SW 1271 (cell line): ENCODE measurements at places on chromosomes 12 and 14.

- no peak for DNase-seq
Observed at GRCh38 chr14:78614593-78614992, 444.4 kb downstream of the NRXN3 start.

- no peak for DNase-seq
Observed at GRCh38 chr12:111886662-111887545, 44.9 kb downstream of the MAPKAPK5 start.

- no peak for DNase-seq
Observed at GRCh38 chr12:52436000-52436827, 2.0 kb upstream of the KRT75 start.

GRCh38 chr12:70948236-70948975, 27.9 kb upstream of the PTPRR start:
- DNase-seq = no peak

DNA sequence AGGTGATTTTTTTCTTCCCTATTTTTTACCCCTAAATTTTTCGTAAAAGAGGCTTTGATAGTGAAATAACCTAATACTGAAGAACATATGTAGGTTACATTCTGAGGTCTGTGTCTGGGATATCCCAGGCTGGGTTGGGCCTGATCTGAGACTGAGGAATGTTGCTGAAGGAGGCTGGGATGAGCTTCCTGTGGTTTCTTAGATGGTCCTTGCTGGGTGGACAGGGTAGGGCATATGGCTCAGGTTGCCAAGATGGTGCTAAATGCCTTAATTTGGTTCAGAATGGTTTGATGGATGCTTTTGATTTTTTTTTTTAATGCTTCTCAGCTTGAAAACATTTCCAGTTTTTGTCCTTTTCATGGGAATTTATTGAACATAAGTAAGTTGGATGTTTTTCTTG, 124.6 kb upstream of the PMCH start:
- DNase-seq = no peak

DNA sequence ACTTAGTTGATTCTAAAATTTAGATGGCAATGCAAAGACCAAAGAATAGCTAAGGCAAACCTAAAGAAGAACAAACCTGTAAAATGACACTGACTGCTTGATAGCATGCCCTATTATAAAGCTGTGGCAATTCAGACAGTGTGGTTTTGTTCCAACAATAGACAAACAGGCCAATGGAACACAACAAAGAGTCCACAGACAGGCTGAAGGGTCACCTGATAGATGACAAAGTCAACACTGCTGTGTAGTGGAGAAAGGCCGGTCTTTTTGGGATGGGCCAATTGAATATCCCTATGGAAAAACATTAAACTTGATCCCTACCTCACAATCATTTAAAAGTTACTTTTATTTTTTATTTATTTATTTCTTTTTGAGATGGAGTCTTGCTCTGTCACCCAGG, 33.8 kb upstream of the SLC25A3 start:
- DNase-seq = no peak

- DNase-seq = no peak
Observed at GRCh38 chr14:100540926-100541620, 46.1 kb downstream of the BEGAIN start.

DNA sequence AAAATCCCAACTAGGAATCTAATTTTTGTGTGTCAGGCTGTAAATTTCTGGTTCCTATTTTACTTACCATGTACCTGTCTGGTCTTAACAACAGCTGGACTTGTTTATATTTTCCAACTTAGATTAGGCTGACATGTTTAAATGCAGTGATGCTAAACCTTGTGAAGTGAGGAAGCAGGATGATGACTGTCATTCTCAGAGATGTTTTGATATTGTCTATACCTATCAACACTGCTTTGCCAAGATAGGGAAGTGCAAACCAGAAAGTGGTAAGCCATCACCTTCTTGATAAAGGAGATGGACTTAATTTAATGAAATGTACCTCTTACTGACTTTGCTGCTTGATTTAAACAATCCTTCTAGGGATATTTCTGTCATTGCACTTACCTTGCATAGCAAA, 2.1 kb downstream of the BICD1 start:
- no peak for DNase-seq

- no peak for DNase-seq
Observed at GRCh38 chr12:110934093-110934852, 13.9 kb upstream of the MYL2 start.

DNA sequence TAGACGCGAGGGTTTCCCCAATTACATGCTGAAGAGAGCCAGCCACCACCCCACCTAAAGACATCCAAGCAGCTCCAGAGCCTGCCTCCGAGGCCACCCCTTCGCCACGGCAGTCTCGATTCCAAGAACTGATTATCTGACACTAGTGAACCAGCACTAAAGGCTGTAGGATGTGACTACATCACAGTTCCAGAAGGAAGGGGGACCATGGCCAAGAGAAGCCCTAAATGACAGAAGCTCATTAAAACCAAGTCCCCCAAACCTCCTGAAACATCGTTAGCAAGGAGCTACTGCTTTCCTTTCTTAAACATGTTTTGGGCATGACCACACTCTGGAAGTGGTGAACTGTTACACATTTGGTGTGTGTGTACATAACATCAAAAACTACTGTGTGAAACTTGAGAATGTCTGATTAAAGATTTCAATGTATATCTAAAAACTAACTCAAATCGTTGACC, 88.2 kb downstream of the DUSP16 start:
- no peak for DNase-seq

DNA sequence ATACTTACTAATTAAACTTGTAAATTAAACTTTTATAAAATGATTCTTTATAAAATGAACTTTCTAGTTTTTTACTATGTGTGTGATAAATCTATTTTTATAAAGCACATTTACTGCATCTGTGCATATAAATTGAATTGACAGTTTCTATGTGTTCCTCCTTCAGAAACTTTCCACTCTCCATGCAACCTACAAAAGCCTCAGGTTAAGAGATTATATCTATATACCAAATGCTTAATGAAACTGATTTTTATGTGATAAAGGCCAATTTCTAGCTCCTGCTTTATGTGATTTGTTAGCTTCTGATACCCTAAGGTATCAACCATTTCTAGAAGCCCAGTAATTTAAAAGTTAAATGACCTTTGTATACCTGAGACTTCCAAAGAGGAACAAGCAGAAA, 174.0 kb downstream of the SRGAP1 start:
- DNase-seq = no peak

- no peak for DNase-seq
Observed at GRCh38 chr12:93960521-93960920, 187.9 kb upstream of the PLXNC1 start.

- DNase-seq = no peak
Observed at GRCh38 chr14:20197459-20197858, 6.8 kb downstream of the OR11G2 start.

DNA sequence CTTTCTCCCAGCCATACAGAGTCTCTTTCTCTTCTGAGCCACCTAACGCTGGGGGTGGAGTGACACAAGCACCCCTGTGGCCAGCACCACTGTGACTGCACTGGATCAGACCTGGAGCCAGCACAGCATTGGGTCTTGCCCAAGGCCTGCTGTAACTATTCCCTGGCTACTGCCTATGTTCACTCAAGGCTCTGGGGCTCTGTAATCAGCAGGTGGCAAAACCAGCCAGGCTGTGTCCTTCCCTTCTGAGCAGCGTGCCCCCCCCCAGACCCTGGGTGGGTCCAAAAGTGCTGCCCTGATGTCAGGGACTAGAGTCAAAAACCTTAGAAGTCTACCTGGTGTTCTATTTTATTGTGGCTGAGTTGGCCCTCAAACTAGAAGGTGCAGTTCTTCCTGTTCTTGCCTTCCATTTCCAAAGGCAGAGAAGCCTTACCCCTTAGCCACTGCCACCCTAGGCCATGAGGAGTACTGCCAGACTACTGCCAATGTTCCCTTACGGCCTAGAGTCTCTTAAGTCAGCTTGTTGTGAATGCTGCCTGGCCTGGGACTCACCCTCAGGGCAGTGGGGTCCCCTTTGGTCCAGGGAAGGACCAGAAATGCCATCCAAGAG, 49.9 kb downstream of the PELI2 start:
- DNase-seq = no peak

- no peak for DNase-seq
Observed at GRCh38 chr12:57935331-57935730, 6.0 kb upstream of the ATP23 start.

DNA sequence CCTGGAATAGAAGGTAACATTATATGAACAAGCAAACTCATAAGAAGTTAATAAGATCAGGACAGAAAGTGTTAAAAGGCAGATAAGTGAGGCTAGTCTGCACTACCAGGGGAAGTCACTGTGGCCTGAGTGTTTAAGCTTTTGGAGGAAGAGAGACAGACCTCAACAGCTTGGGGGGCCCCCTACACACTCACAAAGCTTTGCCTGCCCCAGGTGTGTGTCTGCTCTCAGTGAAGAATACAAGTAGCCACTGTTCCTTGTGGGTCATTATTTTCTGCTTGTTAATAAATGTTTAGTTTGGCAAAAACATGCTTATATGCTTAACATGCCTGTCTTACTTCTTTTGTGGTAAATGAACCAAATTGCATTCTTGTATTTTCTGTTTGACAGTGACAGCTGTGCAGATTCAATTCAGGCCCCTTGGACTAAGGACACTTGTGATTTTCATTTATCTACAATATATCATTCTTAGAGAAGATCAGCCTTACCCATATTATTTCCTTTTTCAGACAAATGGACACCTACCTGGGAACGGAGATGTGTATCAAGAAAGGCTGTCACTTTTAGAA, 50.7 kb upstream of the C12orf71 start:
- no peak for DNase-seq

DNA sequence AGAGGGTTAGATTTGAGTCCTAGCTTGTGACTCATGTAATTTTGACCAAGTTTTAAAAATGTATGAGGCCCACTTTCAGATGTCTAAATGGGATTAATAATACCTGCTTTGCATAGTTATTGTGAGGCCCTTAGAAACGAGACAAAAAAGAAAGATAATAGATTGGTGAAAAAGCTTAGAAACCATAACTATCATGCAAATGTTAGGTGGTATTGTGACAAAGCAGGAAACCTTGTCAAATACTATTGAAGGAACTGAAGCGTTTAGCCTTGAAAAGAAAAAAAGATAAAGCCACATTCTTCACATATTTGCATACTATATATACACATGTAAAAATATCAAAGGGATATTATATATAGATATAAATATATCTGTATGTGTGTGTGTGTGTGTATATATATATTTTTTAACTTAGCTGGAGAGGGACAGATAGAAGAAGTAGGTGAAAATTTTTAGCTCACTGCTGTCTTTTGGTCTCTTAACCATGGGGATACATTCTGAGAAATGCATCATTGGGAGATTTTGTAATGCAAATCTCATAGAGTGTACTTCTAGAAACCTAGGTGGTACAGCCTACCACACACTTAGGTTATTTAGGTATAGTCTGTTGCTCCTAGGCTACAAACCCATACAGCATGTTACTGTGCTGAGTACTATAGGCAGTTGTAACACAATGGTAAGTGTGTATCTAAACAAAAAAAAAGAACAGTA, 270.3 kb downstream of the CCDC91 start:
- no peak for DNase-seq

- DNase-seq = peak; percentile 65
Observed at GRCh38 chr12:3076730-3077571, at the start of gene TSPAN9. Gene TSPAN9 (plus strand): TSS chr12:3077379. CDS start chr12:3201194, 123,815 bp downstream.

DNA sequence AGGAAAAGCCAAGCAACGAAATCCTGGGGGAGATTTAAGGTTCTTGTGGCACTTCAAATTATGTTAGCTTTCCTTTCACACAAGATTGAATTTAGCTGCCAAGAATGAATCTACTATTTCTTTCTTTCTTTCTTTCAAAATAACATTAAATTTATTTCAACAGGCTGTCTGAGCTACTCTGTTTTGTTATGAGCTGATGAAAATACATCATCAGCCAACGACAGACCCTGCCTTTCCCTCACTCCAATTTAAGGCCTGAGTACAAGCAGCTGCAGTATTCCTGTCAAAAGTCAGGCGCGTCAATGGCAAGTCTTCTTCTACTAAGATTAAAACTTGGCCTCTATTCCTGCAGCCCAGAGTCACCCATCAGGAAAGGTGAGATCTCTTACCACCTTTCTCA, 347.7 kb upstream of the FLRT2 start:
- no peak for DNase-seq

- no peak for DNase-seq
Observed at GRCh38 chr12:83641789-83642188, 955.1 kb downstream of the TMTC2 start.

DNA sequence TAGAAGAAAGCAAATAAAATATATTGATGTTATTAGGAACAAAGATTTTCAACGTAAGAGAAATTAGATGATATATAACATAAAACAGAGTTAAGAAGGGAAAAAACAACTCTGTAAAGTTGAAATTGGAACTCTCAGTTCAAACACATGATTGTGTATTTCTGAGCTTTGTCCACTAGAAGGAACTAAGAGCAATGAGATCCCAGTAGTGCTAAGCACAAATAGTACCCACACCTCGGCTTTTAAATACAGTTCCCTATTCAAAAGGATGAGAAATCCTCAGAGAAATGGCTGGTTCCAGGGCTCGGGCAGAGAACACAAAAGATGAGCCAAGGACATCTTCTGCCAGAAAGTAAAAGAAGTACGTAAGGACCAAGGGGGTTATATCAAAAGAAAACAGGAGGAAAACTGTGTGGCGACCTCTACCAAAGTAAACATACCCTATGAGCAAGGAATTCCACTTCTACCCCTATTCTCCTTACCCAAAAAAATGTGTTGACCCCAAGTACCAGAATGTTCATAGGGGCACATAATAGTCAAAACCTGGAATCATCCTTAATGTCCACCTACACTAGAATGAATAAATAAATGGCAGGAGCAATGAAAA, 96.6 kb downstream of the SPTSSA start:
- no peak for DNase-seq
